ENCODE measurements at places on chromosomes 5 and 9. TPM values are rescaled to one million over a fixed set of nuclear protein-coding genes. Genes with fewer than 3 reads are reported as not detected.

GRCh38 chr9:12884736-12885395 is 110.0 kb downstream of the LURAP1L start:
- DNase-seq, result peak; percentile 59

- DNase-seq, result peak; percentile 46
Measured at GRCh38 chr5:103505581-103506305, 56.8 kb downstream of the NUDT12 start.

DNA sequence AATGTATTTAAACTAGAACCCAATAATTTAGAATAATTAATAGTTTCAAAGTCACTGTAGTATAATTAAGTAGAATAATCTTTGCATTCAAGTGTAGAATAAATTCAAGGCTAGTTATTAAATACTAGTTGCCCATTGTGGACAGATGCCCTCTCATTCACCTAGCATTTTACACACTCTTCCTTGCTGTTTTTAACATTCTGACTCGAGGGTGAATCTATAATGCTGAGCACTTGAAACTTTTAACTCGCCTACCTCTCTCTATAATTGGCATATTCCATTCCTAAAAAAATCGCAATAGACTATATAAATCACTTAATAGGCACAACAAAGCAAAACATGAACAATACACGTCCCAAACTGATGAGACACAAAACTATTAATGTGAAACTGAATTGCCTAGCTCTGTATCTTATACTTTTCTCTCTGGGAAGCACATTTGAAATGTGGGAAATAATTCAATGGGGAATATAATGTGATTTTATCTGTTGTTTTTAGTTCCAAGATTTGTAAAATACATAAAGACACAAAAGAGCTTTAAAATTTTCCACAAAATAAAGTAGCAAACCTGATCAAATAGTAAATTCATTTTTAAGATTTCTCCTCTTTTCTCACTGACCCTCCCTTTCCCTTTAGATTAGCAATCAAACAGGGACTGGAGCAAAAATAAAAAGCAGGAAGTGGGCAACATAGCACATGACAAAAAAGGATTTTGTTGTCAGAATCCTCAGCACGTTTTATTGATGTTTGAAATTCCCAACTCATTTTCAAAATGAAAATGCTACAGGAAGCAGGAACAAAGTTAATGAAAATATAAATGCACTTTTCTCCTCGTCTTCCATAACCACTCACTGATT is 295.6 kb downstream of the PDE4D start:
- DNase-seq, result no peak

GRCh38 chr5:15290953-15291352 is 209.0 kb upstream of the FBXL7 start:
- DNase-seq, result no peak

DNA sequence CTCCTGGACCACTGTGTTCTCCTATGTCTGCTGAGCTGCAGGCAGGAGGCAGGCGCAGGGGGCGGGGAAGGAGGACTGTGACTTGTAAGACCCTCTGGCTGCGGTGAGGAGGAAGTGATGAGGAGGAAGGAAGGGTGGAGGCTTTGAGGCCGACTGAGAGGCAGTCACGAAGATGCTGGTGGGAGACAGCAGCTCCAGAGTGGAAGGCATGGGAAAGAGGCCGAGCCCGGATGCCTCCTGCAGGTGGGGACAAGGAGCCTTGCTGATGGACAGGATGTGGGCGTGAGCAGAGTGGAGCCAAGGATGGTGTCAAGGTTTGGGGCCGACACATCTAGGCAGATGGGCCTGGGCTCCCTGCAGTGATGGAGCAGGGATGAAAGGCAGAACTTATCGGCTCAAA is 74.3 kb upstream of the ICE1 start:
- no peak for DNase-seq

ANKRD31 gene
- total RNA-seq, result 0.03 TPM

HTR4 gene
- total RNA-seq, result not detected

LRRC19 gene
- total RNA-seq, result not detected

NDFIP1 gene
- 57.2 TPM for total RNA-seq
